ENCODE measurements at places on chromosomes 2 and 18. TPM values are rescaled to one million over a fixed set of nuclear protein-coding genes. Genes with fewer than 3 reads are reported as not detected.

GRCh38 chr2:46683541-46683940 lies 204.2 kb downstream of the TMEM247 start:
- no peaks in the 10 kb centered on the region for H3K27me3 ChIP-seq
- peak overlapping the region; percentile 70 for H3K27ac ChIP-seq
- H3K4me1 ChIP-seq = peaks cover 45% of the 10 kb centered on the region
- H3K36me3 ChIP-seq = no peaks in the 10 kb centered on the region

DNA sequence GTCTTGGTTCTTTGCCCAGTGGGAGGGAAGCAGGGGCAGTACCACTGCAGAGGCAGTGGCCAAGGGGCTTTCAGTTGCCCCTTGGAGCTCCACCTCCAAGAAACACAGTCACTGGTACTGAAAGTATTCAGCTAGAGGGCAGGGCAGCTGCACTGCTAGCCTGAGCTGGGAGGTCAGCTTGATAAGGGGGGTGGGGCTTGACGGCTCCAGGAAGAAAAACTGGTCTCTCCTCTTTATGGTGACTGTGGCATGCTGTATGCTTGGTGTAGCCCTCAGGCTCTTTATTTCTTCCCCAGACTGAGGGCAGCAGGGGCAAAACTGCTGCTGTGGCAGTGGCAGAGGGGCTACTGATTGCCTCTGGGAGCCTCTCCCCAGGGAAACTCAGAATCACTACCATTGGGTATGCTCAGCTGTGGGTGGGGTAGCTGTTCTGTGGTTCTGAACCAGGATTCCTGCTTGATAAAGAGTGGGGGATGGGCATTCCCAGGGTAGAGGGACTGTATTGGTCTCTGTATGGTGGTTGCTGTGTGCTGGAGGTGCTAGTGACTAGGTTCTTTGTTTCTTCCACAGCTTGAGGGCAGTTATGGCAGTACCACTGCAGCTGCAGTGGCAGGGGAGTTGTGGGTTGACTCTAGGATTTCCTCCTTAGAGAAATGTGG lies 134.6 kb upstream of the SCN7A start:
- H3K4me1 ChIP-seq = no peaks in the 10 kb centered on the region
- no peak for DNase-seq
- H3K27ac ChIP-seq = no peak overlapping the region
- H3K36me3 ChIP-seq = no peaks in the 10 kb centered on the region
- no peaks in the 10 kb centered on the region for H3K27me3 ChIP-seq
- no peak overlapping the region for H3K4me3 ChIP-seq

DNA sequence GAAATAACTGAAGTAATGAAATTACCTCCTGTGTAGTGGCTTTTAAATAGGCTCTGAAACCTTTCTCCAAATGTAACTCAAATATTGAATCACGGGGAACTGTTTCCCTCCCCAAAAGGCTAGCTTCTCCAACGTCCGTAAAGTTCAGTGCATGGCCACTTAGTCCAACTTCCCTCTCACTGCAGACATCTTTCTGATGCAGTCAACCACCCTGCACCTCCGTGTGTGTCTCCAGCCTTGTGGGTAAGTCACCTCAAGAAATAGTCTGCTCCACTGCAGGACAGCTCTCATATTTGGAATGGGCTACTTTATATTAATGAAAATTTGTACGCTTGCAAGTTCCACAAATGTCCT lies 152.5 kb upstream of the CYRIA start:
- no peaks in the 10 kb centered on the region for H3K36me3 ChIP-seq
- no peak for DNase-seq
- H3K27me3 ChIP-seq = no peaks in the 10 kb centered on the region

DNA sequence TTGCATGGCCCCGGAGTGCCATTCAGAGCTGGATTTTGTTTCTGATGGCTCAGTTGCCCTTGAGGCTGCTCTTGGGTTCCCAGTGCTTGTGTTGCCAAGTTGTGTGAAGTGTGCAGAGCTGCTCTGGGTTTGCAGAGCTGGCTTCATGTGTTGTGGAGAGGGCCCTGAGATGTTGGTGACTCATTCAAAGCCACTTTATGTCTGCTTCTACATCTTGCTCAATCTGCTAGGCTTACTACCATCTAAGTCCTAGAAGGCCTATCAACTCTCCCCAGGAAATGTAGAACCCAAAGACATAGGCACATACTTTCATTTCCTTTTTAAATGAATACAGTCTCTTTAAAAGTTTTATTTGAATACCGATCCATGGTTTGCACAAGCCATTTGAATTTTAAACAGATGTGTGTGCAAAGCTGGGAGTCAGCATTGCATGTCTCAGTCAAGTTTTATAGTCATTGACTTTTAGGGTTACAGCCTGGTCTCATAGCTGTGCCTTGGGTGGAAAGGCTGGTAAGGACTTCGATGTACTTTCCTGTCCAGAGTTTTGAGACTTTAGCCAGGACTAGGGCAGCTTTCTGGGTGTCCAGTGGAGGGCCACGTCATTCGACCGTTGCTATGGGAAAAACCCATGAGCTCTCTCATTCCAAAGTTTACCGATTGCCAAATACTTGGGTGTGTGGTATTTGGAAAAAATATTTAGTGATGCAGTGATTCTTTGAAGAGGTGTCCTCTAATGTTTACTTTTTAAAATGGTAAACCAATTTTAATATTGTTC lies 105.0 kb downstream of the LTBP1 start:
- no peaks in the 10 kb centered on the region for H3K27me3 ChIP-seq
- no peak overlapping the region for H3K27ac ChIP-seq
- H3K36me3 ChIP-seq = no peaks in the 10 kb centered on the region
- H3K4me3 ChIP-seq = no peak overlapping the region

The SAG gene
- 0.17 TPM for total RNA-seq

The MXD1 gene
- total RNA-seq = 14.3 TPM

Measured in B cell (primary cell).